ENCODE measurements at places on chromosomes 5 and 9.
A peak's percentile ranks its signal among the peaks of the same experiment; 100 is the strongest.

DNA sequence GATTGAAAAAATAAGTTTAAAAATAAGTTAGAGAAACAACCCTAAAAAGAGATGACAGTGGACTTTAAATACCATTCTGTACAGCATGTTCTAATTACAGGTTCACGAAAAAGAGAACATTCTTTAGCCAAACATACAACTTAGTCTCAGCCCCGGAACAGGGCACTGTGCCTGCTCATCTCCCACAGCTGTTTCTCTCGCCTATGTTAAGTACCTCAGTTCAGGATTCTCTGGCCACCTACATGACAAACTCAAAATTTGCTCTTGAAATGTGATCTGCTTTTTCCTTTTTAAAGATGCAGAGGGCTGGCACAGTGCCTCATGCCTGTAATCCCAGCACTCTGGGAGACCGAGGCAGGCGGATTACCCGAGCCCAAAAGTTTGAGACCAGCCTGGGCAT lies 52.3 kb downstream of the MYO10 start:
- no peak for DNase-seq

DNA sequence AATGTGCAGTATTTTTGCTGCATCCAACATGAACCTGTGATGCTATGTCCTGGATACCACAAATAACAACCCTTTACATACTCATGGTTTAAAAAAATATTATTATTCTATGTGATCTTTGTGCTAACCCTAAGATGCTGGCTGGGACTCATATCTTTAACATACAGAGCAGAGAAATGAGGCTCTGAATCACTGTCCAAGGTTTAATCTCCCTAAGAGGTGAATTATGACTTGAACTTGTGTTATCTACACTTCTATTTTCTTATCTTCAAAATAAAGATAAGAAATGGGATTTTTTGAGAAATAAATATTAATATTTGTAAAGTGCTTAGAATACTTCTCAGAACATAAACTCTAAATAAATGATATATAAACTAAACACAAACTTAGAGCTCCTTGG lies 68.8 kb upstream of the GRIA1 start:
- DNase-seq: no peak

DNA sequence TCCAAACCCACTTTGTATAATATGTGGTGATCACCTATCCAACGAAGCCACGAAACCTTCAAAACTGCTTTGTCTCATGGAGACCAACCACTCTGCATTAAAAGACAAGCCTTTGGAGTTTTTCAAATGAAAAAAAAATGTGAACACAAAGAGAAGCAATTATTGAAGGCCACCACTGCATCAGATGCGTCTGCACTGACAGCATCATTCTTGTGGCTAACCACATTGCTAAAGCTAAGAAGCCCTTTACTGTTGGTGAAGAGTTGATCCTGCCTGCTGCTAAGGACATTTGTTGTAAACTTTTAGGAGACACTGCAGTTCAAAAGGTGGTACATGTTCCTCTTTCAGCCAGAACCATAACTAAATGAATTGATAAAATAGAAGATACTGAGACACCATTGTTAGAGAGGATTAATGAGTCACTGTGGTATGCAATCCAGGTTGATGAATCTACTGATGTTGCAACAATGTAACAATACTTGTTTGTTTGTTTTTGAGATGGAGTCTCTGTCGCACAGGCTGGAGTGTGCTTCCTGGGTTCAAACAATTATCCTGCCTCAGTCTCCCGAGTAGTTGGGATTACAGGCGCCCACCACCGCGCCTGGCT lies 45.4 kb downstream of the TAF11L14 start:
- DNase-seq: no peak

- DNase-seq: no peak
Measured at GRCh38 chr9:83285445-83286225, 222.7 kb upstream of the RASEF start.

- DNase-seq: no peak
Measured at GRCh38 chr5:16454686-16455085, 10.9 kb downstream of the ZNF622 start.

DNA sequence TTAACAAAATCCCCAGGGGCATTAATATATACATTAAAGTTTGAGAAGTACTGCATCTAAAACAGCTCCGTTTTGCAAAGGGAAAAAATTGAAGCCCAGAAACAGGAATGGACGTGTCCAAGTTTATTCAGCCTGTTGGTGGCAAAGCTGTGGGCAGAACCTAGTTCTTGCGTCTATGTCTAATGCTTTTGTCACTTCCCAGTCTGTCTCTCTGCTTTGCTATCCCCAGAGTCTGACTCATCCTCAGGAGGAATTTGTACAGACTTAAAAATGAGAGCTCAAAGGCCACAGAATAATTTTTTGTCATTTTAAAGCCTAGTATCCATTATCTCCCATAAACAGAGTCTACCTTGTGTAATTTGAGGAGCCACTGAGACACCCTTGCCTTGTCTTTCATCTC lies 330.9 kb upstream of the GRIA1 start:
- DNase-seq: no peak

DNA sequence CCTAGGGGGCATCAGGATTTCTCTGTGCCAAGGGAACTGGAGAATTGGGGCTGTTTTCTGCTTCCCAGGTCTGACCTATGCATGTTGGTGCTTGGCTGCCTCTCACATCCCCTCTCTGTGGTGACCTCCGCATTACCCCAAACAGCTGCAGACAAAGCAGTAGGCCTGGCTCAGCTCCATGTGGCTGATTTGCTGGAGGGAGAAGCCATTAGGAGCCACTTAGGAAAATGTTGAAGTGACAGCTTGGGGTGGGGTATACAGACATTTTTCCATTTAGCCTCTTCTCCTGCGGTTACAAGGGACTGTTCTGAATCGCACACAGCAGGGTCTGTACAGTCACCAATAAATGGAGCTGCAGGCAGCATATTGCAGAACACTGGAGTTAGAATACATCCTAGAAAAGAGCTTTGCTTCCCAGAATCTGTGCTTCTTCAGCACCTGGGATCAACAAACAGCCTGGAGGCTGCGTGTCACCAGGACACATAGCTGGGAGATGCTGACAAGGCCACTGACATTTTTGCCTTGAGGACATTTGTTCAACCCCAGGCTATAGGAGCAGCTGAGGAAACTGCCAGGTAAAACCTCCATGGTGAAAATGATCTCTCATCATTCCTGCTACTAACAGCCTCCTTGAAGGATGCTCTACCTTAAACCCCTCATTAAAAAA lies 335.3 kb downstream of the DIRAS2 start:
- no peak for DNase-seq

- DNase-seq: no peak
Measured at GRCh38 chr5:34533582-34534522, 122.3 kb upstream of the RAI14 start.

DNA sequence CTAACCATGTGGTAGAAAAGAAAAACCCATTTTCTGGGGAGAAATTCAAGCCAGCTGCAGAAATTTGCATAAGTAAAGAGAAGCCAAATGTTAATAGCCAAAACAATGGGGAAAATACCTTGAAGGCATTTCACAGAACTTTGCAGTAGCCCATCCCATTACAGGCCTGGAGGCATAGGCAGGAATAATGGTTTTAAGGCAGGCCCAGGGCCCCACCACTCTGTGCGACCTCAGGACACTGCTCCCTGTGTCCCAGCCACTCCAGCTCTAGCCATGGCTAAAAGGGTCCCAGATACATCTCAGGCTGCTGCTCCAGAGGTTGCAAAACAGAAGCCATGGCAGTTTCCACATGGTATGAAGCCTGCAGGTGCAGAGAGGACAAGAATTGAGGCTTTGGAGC lies 253.3 kb downstream of the CTNND2 start:
- DNase-seq: no peak

DNA sequence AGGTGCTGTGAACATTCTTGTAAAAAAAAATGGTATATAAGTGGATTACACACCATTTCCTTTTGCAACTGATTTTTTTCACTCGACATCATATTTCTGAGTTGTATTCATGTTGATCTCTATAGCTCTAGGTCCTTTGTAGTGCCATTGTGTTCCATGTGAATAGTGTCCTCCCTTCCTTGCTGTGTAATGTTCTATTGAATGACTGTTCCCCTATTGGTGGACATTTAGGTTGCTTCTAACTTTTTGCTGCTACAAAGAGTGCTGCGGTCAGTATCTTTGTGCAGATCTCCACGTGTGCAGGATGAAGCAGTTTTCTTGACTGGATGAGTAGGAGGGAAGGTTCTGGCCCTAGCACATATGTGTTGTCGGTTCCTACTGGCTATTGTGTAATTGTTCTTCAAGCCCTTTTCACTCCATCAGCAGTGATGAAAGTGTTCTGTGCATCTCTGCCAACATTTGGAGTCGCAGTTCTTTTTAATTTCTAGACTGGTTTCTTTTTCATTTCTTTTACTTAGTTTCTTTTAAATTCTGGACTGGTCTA lies 20.2 kb downstream of the DAB2IP start:
- no peak for DNase-seq

DNA sequence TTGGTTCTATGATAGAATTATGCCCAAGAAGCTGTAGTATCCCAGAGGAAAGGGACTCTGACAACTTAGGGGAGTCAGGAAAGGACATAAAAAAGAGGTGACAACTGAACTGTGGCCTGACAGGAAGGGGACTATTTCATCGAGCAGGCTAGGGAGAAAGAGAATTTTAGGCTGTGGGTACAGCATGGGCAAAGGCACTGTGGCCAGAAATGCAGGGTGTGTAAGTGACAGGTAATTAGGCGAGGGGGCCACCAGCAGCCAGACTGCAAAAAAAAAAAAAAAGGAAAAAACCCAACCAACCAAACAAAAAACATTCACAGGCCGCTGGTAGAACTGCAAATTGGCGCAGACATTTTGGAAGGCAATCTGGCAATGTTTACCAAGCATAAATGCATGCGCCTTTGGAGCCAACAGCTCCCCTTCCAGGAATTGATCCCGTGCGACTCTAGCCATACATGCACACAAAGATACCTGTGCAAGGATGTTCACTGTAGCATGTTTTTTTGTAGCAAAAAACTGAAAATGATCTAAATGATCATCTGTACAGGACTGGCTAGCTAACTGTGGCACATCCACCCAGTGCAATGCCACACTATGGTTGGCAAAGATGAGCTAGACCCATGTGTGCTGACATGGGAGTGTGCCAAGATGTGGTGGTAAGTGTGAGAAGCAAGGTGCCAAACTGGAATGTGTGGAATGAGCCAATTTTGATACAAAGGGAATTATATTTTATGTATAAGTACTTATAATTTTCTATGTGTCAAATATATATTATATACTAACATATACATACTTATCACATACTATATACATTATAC lies 1.1 kb downstream of the EIF4E1B start:
- DNase-seq: peak; percentile 68

DNA sequence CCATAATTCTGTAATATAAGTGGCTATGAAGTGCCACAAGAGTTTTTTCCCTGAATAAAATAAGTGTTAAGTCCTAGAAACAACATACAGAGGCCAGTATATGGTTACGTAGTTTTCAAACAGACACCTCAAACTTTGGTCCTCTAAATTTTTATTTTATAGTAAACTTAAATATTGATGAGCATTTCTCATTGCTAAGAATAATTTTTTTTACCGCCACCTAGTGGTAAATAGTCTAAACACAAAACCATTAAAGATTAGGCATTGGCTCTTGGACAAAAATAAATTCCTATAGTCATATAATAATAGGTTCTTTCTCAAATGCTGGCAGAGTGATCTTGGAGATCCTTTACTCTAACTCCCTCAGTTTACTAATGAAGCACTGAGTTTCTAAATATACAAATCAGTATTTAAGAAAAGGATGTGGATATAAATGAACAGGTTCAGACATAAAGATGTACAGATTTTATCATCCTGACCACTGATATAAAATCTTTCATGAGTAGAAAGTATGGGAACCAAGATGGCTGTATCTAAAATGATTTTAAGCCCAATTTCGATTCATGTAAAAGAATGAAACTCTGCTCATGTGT lies 136.2 kb downstream of the FANCC start:
- no peak for DNase-seq

- no peak for DNase-seq
Measured at GRCh38 chr5:98690002-98690401, 83.5 kb upstream of the RGMB start.

GRCh38 chr9:69971643-69972449 lies 71.8 kb upstream of the MAMDC2 start:
- DNase-seq: peak; percentile 57

DNA sequence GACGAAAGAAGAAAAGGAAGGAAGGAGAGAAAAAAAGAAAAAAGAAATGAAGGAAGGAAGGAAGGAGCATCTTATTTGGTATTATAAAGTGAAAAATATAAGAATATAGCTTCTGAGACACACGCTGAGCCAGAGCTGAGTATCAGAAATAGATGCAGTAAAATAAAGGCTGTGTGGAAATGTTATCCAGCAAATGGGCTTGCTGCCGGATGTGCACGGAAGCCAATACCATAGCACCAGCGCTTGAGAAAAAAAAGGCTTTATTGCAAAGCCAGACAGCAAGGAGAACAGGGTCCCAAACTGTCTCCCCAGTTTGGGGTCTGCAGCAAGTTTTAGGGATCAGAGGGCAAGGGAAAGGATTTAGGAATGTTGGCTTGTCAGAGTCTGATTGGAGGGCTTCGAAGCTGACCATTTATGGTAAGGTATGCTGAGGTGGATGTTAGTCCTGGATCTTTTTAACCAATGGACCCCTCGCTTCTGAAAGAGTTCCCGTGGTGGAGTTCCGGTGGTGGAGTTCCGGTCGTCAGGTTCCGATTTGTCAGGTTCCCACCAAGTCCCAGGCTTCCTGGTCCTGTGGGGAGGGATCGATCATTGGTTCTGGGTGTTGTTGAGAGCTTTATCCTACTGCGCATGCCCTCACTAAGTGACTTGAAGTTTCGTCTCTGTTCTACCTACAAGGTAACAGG lies 70.4 kb downstream of the SFXN1 start:
- no peak for DNase-seq

GRCh38 chr9:99336005-99336404 lies 113.9 kb downstream of the SEC61B start:
- DNase-seq: peak; percentile 80

GRCh38 chr9:72533322-72533721 lies 11.9 kb downstream of the TMC1 start:
- no peak for DNase-seq

DNA sequence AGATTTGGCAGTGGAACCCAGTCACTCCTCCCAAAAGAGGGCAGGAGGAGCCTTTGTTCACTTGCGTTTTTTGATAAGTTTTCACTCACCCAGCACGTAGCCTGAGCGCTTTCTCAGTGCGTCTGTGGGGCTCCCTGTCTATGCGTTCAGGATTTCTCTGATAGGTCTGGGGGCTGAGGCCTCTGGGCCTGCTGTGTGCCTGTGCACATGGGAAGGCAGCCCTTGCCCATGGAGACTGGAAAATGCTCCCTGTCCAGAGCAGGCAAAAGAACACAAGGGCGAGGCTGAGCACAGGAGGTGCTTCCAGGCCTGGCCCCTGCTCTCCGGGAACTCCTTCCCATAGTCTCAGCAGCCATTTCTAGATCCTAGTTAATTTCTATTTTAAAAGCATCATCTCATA lies 249.9 kb downstream of the FSTL4 start:
- no peak for DNase-seq

GRCh38 chr5:54148858-54149257 lies 161.5 kb downstream of the ARL15 start:
- DNase-seq: no peak

GRCh38 chr9:90815183-90815943 lies 13.7 kb downstream of the SYK start:
- DNase-seq: no peak

- DNase-seq: no peak
Measured at GRCh38 chr9:124761710-124762109, 9.4 kb downstream of the NR6A1 start.

All from cerebellum (tissue), 4 donors.